Omental fat pad (tissue), 4 donors: ENCODE measurements at places on chromosomes 5 and 9.

DNA sequence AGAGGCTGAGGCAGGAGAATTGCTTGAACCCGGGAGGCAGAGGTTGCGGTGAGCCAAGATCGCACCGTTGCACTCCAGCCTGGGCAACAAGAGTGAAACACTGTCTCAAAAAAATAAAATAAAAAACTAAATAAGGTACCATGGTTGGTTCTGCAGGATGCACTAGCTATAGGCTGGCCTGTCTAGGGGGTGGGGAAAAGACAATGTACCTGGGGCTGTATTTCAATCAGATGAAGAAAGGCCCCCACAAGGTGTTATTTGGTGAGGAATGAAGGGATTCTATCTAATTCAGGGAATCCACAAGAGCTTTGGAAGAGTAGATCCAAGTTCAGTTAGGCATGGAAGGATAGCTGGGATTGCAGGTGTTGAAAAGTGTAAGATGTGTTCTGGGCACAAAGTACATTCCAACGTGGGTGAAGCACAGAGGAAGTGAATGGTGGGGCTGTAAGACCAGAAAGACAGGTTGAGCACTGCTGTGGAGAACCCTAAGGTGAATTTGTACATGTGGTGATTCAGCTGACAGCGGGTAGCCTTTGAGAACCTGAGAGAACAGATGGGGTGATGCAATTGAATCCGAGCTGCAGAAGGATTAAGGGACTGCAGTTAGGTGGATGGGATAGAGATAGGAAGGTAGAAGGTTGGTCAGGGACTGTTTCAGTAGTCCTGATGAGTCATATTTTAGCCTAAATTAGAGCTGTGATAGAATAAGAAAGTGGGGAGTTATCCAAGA, 71.8 kb downstream of the CAST start:
- DNase-seq = no peak

- no peak for DNase-seq
These were observed 49.8 kb upstream of the GADD45G start for GRCh38 chr9:89555036-89555415.

DNA sequence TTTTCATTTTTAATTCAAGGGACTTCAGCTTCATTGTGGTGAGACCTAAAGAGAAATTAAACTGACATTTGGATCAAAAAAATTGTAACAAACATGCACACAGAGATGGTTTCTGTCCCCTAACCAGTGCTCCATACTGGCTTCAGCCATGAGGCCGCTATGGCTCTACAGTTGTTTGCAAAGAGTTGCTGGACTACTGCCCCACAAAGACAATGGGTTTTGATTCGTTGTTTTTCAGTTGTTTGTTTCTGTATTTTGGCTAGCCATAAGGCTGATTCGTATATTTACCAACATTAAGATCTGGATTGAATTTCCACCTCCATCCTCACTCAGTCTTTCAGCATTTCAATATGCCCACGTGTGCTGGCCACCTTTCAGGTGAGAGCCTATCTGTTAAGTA, 163.7 kb upstream of the KIF2A start:
- no peak for DNase-seq

- no peak for DNase-seq
These were observed 23.9 kb upstream of the PPP1R2B start for GRCh38 chr5:156826150-156826549.

GRCh38 chr5:138933522-138934290, 58.6 kb upstream of the LRRTM2 start:
- no peak for DNase-seq

DNA sequence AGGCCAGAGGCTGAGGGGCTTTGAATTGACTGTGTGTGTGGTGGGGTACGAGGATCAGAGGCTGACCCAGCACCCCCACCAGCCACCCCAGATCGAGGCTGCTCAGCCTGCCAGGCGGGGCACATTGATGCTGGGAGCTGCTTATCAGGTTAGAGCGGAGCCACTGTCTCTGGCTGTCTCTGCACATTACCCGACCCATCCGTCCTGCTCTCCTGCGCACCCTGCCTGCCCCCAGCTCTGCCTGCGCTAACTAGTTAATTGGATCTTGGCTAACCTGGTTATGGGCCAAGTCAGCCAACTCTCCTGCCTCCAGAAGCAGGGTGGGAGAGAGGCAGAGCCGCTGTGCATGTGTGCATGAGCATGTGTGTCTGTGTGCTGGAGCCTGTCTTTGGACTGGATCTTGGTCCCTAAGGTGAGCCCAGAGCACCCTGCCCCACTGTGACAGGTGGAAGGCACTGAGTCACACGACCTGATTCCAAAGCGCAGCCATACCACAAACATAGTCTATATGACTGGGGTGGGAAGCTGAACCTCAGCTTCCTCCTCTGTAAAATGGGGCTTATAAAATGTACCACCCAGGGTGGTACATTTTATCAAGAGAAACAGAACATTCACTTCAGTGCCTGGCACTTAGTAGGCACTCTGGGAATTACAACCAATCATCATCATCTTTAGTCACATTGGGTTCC, 39.7 kb downstream of the PCDH1 start:
- no peak for DNase-seq

DNA sequence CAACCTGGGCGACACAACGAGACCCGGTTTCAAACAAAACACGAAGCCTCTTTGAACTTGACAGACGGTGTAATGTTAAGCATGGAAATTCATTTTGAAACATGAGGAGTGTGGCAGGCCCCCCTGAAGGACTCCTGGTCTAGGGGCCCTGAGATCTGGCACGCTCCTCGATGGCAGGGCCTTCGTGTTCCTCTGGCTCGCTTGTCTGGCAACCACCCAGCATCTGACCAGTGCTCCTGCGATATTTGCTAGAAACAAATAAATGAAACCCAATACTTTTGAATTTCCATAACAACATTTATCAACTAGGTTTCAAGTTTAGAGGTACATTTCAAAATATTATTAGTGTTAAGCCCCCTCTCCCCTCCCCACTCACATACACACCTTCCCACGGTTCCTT, 193.0 kb downstream of the ERCC6L2 start:
- DNase-seq = no peak

GRCh38 chr5:38187532-38187931, 70.8 kb upstream of the EGFLAM start:
- DNase-seq = no peak

- DNase-seq = no peak
These were observed 41.2 kb downstream of the SLC22A5 start for GRCh38 chr5:132410451-132411303.
